ENCODE measurements at places on chromosomes 5 and 9. TPM values are rescaled to one million over a fixed set of nuclear protein-coding genes. Genes with fewer than 3 reads are reported as not detected.

DNA sequence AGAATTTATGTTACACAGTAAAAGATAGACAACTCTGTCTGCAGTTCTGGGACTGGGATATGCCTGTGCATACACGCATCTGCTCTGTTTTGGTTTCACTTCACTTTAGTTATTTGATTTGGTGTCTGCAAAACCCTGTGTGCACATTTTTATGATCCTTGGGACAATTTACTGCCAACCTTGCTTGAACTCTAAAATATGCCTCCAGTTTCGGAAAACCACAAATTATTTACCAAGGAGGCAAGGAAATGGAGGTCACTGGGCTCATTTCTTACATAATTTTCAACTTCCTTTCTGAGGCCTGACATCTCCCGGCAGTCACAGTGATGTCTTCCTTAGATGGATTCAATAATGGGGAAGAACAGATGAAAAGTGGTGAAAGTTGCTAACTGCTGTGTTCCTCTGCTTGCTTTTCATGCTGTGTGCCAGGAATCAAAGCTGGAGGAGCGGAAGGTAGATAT, 61.2 kb upstream of the TAF11L2 start:
- no peak for DNase-seq

DNA sequence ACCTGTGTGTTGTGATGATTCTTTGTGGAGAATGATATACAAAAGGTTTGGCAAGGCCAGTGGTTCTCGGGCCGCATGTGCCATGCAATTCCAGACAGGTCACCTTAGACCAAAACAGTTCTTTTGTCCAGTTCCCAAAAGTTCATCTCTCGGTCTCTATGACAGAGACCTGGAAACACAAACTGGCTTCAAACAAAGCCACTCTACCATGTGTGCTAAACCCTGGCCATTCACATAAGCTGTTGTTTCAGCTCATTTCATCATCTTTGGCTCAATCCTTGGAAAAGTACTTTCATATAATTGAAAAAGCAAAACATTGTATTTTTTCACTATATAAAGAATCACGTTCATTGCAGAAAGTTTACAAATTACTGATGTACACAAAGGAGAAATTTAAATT, 210.5 kb upstream of the SEMA6A start:
- DNase-seq = no peak

- no peak for DNase-seq
These were observed 128.9 kb upstream of the IL12B start for GRCh38 chr5:159459132-159459627.

Gene COL5A1
- total RNA-seq = 108 TPM

Gene NOXA1
- total RNA-seq = 8.5 TPM

GRCh38 chr9:116274293-116274692, 120.7 kb downstream of the PAPPA start:
- DNase-seq = no peak

Gene DNAJB5
- total RNA-seq = 33.7 TPM

Gene POU4F3
- 0.16 TPM for total RNA-seq

- no peak for DNase-seq
These were observed 11.2 kb downstream of the ROPN1L start for GRCh38 chr5:10452768-10453331.

GRCh38 chr9:7273575-7273974, 515.8 kb downstream of the KDM4C start:
- no peak for DNase-seq

Gene SLC34A3
- total RNA-seq = not detected

Gene SH3RF2
- total RNA-seq = 4.5 TPM

DNA sequence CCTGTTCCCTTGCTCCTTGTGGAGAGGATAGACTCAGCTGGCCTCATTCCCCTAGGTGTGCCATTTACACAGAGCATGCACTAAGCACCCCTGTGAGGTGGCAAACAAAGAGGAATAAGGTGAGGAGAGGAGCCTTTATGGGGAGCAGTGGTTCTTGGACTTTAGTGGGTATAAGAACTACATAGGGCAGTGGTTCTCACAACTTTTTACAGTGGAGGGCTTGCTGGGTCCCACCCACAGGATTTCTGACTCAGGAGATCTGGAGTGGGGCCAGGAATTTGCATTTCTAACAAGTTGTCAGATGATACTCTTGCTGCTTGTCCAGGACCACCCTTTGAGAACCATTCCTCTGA, 42.0 kb downstream of the CSF1R start:
- DNase-seq = no peak

Gene CARTPT
- not detected for total RNA-seq

DNA sequence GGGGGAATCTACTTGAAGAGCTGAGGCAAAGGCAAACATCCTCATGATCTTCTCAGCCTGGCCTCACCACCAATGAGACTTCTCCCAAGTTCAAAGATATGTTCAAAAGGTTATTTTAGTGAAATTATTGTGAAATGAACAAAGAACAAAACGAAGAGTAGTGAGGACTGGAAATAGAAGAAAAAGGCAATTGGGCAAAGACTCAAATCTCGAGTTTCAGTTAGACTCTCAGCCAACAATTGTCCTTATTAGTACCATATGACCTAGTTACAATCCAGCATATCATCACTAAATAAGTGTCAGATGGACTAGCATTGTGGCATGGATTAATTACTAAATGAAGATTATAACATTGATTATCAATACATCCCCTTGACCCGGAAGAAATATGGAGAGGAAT, 9.0 kb downstream of the ZNF474 start:
- DNase-seq = no peak

Gene SLC12A7
- total RNA-seq = 26.6 TPM

DNA sequence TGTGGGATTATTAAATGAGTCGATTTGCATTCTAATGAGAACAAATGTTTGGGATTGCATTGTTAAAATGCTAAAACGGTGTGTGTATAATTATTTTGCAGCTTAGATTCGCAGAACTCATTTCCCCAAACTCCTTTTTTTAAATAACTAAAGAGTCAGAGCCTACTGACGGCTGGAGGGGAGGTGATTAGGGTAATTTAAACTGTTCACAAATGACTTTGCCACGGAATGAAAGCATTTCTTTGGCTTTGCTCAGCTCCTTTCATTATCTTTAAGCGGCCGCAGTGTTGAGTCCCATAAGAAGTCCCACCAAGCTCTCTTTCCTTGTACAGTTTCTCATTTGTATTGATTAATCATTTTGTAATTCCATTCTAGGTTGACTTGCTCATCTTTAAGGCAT, 1632.8 kb downstream of the MAT2B start:
- no peak for DNase-seq

DNA sequence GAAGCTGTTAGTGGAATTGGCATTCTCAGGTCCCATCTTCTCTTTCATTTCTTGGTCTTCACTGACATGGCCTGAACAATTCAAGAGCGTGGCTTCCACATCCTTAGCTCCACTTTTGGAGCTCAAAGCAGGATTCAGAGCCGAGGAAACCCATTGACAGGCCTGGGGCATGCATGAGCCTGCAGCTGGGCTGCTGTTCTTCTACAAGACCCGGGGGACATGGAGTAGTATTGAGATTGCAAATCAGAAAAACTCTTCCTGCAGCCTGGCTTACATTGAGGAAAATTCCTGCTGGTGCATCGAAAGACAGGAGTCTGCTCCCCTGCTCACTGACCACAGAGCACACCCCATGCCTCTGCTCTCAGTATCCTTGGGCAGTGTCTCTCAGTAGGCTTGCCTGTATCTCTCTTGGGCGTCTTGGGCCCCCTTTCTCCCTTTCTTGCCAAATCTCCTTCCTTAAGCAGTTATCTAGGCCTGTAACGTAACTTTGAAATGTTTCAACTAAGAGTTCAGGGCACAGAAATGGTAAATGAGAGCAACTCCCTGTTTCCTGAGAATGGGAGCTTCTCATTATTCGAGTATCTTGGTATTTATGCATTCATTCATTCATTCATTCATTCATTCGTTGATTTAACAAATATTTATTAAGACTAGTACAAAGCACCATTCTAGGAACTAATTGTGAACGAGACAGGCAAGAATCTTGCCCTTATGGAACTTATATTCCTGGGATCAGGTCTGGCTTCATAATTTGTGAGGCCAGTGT, 603.6 kb upstream of the CLINT1 start:
- no peak for DNase-seq

GRCh38 chr5:58498340-58498942, 7.2 kb downstream of the GAPT start:
- no peak for DNase-seq

DNA sequence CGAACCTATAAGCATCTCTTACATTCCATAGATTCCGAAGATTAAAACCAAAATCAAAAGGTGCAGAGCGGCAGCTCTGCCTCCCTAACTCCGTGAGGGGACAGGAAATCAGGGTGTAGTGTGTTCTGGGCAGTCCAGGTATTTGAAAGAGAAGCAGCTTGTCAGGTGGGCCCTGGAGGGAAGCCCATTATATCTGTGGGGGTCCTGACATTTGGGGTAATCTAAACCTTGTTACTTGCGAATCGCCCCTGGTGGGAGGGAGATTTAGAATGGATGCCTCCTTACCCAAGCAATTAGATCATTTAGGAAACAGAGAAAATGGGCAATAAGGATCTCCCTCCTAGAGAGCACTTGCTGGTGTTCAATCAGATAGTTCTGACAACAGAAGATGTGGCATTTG, 126.9 kb downstream of the EFNA5 start:
- DNase-seq = no peak

- DNase-seq = no peak
These were observed 379.8 kb downstream of the KDM4C start for GRCh38 chr9:7137571-7137970.

- DNase-seq = no peak
These were observed 288.8 kb upstream of the ADAMTSL1 start for GRCh38 chr9:18185196-18185595.

- DNase-seq = no peak
These were observed 9.0 kb downstream of the TERT start for GRCh38 chr5:1285883-1286291.

DNA sequence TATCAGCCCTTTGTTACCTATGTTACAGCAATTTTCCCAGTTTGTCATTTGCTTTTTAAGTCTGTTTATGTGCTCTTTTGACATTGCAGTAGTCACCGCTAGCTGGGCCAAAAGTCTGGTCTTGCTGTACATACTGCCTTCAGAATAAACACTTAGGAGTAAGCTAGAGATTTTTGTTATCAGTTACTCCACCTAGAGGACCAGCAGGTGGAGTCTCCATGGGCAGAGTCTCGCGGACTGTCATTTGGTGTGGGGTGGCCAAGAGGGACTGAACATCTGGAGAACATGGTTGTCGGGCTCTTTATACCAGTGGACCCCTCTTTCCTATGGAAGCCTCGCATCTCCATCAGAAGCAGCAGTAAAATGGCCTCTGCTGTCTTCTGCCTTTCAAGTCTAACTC, 10.8 kb upstream of the MGAT1 start:
- no peak for DNase-seq

- no peak for DNase-seq
These were observed 24.2 kb upstream of the GLRX start for GRCh38 chr5:95846554-95847260.

Gene PCDHA6
- total RNA-seq = 0.45 TPM

DNA sequence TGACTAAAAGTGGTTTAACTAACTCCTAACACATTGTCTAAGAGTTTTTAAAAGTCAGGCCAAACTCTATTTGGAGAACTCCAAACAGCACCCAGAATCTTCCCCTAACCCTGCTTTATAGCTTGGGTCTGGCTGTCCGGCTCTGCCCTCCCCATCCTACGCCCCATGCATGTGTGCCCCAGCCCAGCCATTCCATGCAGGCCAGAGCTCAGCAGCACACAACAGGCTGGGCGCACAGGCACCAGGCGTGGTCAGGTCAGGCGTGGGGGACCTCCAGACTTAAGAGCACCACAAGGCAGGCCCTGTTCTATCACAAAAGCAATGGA, 31.1 kb downstream of the SHB start:
- no peak for DNase-seq

GRCh38 chr5:139392324-139392677, 2.6 kb upstream of the MZB1 start:
- DNase-seq = no peak

DNA sequence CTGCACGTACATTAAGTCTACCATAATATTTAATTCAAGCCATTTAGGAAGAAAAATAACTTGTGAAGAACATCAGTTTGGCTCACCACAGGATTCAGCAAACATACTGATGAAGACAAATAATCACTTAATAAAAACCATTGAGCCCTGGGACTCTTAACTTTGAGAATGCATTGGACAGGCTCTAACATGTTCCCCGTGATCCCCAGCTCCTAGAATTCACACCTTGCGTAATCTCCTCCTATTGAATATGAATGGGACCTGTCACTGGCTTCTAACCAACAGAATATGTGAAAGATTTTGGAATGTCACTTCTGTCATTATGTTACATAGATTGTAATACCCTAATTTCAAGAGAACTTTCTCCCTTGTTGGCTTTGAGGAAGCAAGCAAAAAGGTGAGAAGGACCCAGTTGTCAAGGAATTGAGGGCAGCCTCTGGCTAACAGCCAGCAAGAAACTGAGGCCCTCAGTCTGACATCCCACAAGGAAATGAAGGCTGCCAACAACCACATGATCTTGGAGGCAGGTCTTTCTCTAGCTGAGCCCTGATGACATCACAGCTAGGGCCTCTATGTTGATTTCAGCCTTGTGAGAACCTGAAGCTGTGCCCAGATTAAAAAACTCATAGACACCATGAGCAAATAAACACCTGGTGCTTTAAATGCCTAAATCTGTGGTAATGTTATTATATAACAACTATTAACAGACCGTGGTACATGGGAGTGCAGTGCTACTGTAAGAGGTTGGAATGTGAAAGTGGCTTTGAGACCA, 433.2 kb downstream of the SEMA5A start:
- no peak for DNase-seq

DNA sequence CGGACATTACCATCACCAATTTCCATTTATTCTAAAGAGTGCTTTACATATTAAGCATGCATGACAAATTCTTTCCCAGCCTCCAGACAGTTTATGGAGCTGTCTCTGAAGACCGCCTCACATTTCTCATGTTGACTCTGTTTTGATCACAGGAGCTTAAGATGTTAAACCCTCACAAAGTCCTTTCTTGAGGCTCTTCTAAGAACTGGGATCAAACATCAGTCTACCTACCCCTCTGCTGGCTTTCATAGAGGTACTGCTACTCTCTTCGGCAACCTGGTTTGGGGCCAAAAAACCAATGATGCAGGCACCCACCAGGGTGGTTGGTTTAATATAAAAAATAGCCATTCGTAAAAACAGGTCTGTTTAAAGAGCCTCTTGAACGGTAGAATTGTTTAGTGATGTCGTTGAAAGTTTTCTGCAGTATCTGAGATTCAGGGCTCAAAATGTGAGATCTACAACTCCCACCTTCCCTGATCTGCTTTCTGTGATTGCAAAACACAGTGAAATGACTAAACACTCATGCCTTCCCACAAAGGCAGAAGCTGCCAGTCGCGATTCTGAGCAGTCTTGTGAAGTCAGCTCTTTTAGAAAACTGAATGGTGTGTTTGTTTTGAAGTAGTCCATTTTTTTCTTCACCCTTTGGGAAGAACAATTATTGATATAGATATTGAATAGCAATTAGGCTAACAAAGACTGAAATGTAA, 3.5 kb downstream of the RXFP3 start:
- DNase-seq = no peak

GRCh38 chr9:1046639-1047572, 3.3 kb upstream of the DMRT2 start:
- no peak for DNase-seq

Gene DDX4
- total RNA-seq = not detected

Measured in aorta (tissue), 5 donors.